Mesendoderm (in vitro differentiated cells): ENCODE measurements at places on chromosomes 12 and 14.

- no peak for DNase-seq
These were observed 38.8 kb downstream of the CCNK start for GRCh38 chr14:99519931-99520421.

DNA sequence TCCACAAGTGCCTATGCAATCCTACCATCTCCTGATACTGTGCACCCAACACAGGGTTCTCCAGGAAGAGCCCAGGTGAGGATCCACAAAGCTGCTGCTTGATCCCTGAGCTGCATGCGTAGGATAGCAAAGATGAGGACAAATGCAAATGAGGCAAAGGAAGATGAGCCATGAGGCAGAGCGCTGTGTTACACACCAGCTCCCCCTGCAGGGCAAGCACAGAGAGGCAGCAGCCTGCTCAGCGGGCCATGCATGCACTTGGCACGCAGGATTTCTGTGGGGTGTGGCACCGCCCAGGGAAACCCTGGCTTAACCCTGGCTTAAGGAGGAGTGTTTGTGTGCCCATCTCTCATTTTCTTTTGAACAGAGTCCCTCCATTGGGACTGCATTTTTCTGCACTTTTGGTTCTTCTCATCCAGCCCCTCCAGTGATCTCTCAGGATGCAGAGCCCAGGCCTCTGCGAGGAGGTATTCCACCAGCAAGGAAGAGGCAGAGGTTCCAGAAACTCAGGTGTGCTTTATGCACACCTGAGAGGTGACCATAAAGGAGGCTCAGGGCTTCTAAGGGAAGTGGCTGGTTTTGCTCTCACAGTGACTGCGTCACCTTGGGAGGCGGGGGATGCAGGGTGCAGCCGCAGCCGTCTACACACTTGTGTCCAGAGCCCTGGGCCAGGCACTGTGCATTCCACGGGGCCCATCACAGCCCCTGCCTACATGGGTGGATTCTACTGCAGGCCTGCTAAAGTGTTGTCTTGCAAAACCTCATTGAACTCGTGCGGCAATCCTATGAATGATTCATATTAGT lies 973.3 kb upstream of the TMEM132C start:
- peak; percentile 67 for DNase-seq

- peak; percentile 85 for DNase-seq
These were observed 515.4 kb downstream of the FUT8 start for GRCh38 chr14:65927931-65928356.

- no peak for DNase-seq
These were observed 37.4 kb downstream of the EPS8 start for GRCh38 chr12:15751741-15752140.

DNA sequence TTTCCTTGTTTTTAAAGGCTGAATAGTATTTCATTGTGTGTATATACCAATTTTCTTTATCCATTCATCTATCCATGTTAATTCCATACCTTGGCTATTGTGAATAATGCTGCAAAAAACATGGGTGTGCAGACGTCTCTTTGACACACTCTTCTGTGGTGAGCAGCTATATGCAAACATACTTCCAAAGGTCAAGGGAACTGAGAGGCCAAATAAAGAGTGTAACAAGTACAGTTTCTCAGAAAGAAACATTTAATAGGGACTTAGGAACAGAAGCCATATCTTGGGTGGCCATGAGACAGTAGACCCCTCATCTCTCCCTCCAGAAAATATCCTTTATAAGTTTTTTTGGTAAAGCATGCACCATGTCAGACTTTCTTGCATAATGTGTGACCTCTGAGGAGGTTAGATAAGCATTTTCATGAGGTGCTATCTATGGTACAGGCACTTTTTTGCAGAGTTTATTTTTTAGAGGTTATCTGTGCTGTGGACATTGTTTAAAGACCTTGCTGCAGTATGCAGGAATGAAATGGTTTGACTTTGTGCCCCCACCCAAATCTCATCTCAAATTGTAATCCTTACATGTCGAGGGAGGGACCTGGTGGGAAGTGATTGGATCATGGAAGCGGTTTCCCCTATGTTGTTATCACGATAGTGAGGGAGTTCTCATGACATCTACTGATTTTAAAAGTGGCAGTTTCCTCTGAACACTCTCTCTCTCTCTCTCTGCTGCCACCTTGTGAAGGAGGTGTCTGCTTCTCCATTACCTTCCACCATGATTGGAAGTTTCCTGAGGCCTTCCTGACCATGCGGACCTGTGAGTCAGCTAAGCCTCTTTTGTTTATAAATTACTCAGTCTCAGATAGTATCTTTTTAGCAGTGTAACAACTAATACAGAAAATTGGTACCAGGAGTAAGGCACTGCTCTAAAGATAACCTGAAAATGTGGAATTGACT lies 1202.3 kb downstream of the GALC start:
- DNase-seq, result peak; percentile 61

DNA sequence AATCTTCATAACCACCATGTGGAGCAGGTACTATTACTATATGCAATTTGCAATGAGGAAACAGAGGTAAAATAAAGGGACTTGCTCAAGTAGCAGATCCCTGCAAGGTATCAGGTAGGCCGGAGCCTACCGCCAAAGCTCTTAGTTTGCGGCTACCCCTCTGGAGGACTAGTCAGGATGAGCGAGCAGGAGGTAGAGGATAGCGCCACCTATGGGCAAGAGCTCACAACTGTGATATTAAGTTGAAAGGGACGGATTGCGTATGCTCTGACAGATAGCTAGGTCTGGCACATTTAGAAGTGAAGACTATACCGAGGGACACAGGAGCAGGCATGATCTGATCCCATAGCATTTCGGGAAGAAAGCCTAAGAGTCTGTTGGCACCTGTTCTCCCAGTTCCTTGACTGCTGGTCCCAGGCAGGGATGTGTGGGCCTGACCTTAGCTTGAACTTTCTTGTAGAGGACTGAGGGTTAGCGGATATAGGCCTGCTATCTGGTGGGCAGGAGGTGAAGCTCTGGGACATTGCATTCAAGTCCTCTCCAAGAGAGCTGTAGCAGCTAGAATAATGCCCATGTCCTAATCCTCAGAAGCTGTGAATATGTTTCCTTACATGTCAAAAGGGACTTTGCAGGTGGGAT lies 48.0 kb downstream of the SLC17A8 start:
- peak; percentile 94 for DNase-seq
